ENCODE measurements at places on chromosomes 7 and 10.

GRCh38 chr7:49805371-49806007, 32.1 kb downstream of the VWC2 start:
- DNase-seq = no peak

DNA sequence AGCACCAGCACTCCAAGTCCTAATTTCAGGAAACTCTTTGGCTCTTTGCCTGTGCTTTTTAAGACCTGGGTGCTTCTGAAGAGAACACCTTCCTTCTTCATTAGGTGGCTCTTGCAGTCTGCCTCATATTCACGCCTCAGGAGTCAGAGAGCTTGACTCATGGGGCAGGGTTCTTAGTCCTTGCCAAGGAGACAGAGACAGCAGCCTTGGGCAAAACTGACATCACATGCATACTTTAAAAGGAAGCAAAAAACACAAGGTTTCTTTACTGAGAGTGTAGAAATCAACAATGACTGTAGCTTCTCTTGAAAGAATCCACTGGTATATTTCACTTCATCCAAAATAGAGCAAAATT, 780.6 kb downstream of the INHBA start:
- DNase-seq = no peak

DNA sequence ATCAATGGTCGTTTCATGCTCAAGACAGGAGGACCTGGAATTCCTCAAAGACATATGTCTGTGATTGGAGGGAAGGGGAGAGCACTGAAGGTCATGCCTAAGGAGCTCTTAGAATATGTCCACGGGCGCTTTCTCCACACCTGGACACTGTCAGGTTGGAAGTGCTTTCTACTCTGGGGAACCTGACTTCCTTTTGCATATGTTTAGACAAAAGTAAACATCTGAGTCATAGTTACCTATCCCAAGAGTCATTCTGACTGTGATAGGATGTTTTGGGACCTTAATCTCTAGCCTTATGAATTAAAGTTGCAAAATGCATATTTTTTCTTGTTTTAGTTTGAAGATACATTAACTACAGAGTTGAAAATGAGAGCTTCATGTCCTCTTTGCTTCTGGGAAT, 251.7 kb downstream of the KLF6 start:
- DNase-seq = no peak

DNA sequence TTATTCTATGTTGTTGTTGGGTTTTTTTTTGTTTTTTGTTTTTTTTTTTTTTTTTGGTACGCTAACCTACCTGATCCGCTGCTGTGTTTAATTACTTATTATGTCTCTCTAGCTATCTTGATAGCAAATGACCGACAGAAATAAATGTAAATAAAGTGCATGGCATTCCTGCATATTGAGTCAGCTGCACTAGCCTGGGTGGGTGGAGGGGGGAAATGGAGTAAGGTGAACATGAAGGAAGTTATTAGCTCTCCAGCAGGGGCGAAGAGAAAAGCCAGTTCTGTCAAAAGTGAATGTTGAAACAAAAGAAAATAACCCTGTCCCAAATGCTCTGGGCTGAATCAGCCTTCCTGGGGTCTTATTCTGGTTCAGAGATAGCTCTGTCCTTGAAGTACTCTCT, 210.7 kb upstream of the MDFIC start:
- DNase-seq = no peak

GRCh38 chr10:133169173-133169947, 9.3 kb downstream of the KNDC1 start:
- DNase-seq = no peak

GRCh38 chr7:115009736-115010440, 88.0 kb downstream of the MDFIC start:
- DNase-seq = no peak

DNA sequence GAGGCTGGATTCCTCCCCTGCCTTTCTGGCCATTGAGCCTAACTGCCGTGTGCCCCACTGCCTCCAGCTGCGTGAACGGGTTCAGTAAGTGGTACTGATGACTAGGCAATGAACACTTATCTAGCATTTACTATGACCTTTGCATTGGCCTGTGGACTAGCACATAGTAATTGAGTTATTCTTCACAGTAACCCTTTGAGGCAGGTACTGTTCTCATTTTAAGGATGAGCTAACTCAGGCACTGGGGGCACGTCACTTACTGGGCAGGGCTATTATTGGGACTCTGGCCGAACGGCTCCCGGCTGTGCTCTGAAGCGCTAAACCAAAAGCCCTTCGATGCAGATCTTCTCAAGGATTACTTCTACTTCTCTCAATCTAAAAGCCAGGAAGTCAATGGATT, 38.3 kb downstream of the WIPF3 start:
- no peak for DNase-seq

Data from stimulated activated CD4-positive, alpha-beta T cell treated with anti-CD3 and anti-CD28 coated beads, Interleukin-2, amount 100 ng/mL, for 24 hours (primary cell).